ENCODE measurements at places on chromosomes 1 and 21.

DNA sequence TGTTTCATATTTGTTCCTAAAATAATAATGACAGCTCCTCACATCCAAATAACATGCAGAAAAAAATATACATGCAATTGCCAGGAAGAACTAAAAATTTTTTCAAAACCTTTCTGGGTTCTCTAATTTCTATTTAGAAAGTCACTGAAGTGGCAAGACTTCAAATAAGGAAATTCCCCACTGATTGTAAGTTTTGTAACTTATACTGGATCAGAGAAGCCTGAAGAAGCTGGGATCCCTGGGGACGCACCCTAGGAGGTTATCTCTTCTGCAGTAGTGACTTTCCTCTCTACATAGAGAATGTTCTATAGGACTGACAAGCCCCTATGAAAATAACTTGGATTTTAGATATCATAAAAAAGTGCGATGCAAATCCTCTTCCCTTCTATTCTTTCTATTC lies 182.6 kb downstream of the MRPL39 start:
- DNase-seq: no peak

DNA sequence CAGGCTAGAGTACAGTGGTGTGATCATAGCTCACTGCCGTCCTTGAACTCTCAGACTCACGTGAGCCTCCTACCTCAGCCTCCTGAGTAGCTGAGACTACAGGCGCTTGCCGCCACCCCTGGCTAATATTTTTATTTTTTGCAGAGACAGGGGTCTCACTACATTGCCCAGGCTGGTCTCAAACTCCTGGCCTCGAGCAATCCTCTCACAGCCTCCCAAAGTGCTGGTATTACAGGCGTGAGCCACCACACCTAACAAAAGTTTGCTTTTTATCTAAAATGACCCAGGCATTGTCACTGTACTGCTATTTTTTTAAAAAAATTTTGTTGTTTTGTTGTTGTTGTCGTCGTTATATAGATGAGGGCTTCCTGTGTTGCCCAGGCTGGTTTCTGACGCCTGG lies 46.4 kb downstream of the CAPN2 start:
- no peak for DNase-seq

DNA sequence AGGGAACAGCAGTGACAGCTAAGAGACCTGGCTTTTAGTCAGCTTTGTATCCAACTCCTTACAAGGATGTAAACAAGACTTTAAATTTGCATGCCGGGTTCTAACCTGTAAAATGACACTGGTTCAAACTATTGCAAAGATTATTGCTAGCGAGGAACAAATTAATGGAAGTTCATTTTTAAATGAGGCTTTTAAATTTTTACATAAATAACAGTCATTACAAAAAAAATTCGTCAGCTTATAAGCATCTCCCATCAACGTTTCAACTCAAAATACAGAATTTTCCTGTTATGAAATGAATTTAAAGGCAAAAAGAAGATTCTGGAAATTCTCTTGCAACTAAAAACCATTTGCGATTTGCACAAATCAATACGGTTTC lies 668 bp downstream of the KIF14 start:
- no peak for DNase-seq

- DNase-seq: no peak
Observed at GRCh38 chr1:242240077-242240476, 241.2 kb upstream of the MAP1LC3C start.

DNA sequence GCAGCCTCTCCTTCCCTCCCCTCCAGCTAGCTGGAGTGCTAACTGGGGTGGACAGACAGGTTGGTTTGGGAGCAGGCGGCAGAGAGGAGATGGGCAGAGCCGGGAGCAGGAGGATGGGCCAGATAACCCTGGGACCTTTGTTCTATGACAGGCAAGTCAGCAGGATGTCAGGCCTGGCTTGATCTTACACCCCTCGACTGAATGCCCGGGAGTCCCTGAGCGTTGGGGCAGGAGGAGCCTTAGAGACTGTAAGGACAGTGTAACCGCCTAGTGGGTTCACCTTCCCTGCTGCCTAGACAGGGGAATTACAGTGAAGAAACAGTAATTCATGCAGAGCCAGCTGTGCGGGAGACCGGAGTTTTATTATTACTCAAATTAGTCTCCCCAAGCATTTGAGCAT lies 60.2 kb downstream of the MDM4 start:
- DNase-seq: no peak

- no peak for DNase-seq
Observed at GRCh38 chr1:32250893-32251716, at the start of gene LCK. LCK (plus strand) TSS chr1:32251265; CDS start chr1:32274330, 23,065 bp downstream.

DNA sequence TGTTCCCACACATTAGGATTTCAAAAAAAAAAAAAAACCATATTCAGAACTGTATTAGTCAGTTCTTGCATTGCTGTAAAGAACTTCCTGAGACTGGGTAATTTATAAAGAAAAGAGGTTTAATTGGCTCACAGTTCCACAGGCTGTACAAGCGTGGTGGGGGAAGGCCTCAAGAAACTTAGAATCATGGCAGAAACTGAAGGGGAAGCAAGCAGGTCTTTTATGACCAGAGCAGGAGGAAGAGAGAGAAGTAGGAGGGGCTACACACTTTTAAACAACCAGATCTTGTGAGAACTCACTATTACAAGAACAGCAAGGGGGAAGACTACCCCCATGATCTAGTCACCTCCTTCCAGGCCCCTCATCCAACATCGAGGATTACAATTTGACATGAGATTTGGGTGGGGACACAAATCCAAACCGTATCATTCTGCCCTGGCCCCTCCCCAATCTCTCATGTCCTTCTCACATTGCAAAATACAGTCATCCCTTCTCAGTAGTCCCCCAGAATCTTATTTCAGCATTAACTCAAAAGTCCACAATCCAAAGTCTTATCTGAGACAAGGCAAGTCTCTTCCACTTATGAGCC lies 51.8 kb downstream of the POU2F1 start:
- DNase-seq: no peak

- no peak for DNase-seq
Observed at GRCh38 chr1:25123551-25123950, 108.8 kb downstream of the SYF2 start.

DNA sequence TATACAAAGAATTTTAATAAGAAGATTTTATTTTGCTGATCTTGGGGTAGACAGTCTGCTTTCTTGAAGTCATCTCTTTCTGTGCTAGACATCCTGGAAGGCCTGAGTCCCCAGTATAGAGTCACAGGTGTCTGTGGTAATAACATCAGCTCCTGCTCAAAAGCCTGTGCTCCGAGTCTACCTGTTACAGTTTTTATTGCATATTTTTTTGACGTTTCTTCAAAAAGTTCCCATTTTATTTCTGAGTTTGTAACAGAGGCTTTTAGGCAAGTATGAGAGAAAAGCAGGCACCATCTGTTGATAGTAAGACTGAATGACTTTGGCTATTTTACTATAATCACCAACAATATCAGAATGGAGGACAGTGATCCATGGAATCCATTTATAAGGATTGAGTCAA lies 58.0 kb upstream of the WDR26 start:
- no peak for DNase-seq
